ENCODE measurements at places on chromosomes 13 and 19.

DNA sequence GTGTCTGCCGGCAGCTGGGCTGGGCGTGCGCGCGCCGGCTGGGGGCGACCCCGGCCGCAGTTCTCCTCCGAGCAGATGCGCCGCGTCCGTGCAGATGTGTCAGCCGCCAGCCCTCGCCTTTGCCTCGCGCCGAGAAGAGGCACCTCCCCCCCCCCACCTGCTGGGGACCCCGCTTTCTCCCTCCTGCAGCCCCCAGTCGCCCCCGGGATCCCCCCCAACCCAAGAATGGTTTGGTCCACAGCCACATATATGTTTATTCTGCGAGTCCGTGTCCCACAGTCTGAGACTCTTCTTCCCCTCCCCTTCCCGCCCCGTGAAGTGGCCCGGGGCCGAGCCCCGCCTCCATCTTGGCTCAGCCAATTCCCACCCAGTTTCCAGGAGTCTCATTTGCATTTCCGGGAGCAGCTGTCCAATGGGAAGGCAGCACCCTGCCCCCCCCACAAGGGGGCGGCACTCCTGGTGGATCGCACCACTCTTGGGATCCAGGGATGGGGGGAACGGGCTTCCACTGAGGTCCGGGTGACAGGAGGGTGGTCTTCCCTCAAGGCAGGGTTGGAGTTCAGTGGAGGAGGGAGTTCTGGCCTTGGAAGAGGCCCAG lies 8.6 kb downstream of the ISOC2 start:
- no peaks in the 10 kb centered on the region for H3K4me1 ChIP-seq
- no peak overlapping the region for H3K4me3 ChIP-seq
- H3K27me3 ChIP-seq: peaks cover 22% of the 10 kb centered on the region
- peak; percentile 76 for DNase-seq
- no peaks in the 10 kb centered on the region for H3K36me3 ChIP-seq
- H3K27ac ChIP-seq: no peak overlapping the region

- no peak for DNase-seq
- H3K4me3 ChIP-seq: no peak overlapping the region
- H3K27ac ChIP-seq: no peak overlapping the region
- H3K27me3 ChIP-seq: no peaks in the 10 kb centered on the region
- no peaks in the 10 kb centered on the region for H3K36me3 ChIP-seq
- no peaks in the 10 kb centered on the region for H3K4me1 ChIP-seq
Measured at GRCh38 chr19:42370626-42371175, 19.4 kb downstream of the CNFN start.

DNA sequence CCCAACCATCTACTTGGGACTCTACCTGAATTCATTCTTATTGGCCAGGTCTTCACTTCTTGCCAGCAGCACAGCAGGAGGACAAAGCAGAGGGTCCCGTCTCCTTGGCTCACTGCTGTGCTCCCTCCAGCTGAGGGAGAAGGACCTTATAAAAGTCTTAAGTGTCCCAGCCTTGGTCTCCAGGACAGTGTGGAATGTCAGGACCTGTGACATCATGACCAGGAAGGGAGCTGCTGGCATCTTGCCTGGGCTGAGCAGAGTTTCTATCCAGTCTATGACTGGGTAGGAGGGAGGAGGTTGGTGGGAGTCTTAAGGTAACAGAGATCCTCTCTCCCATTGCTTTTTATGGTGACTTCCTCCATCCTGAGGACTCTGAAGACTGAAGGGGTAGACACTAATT lies 56.6 kb upstream of the ANKRD10 start:
- no peaks in the 10 kb centered on the region for H3K27me3 ChIP-seq
- no peaks in the 10 kb centered on the region for H3K4me1 ChIP-seq
- no peak for DNase-seq
- H3K4me3 ChIP-seq: no peak overlapping the region

- DNase-seq: peak; percentile 38
- H3K27me3 ChIP-seq: no peaks in the 10 kb centered on the region
- peak overlapping the region; percentile 54 for H3K27ac ChIP-seq
- 0 out of 2 replicates have a peak overlapping the region, but pooled peaks have one; percentile 31 for H3K4me3 ChIP-seq
- no peaks in the 10 kb centered on the region for H3K36me3 ChIP-seq
- H3K4me1 ChIP-seq: peaks cover 26% of the 10 kb centered on the region
Measured at GRCh38 chr13:97308735-97309429, 86.7 kb downstream of the MBNL2 start.

GRCh38 chr19:12872941-12873890 lies 8.0 kb downstream of the DNASE2 start:
- no peaks in the 10 kb centered on the region for H3K4me1 ChIP-seq
- DNase-seq: peak; percentile 57
- no peaks in the 10 kb centered on the region for H3K36me3 ChIP-seq
- H3K27ac ChIP-seq: no peak overlapping the region
- H3K4me3 ChIP-seq: no peak overlapping the region

DNA sequence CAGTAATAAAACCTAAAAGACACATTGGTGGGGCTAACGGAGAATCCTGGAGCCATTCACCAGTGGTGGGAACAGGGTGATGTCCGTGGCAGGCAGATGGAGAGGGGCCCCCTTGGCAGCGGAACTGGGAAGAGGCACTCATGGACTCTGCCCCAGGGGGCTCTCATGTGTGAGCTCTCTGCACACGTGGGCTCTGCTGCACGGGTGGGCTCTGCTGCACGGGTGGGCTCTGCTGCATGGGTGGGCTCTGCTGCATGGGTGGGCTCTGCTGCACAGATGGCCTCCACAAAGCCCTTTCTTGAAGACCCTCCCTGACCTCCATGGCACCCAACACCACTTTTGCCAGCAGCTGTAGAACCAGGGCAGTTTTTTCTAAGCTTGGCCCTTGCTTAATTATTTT lies 52.3 kb downstream of the PARP4 start:
- H3K4me3 ChIP-seq: no peak overlapping the region
- no peak overlapping the region for H3K27ac ChIP-seq
- DNase-seq: no peak

GRCh38 chr13:110056640-110057039 lies 250.3 kb downstream of the COL4A1 start:
- no peaks in the 10 kb centered on the region for H3K27me3 ChIP-seq
- H3K4me1 ChIP-seq: no peaks in the 10 kb centered on the region
- no peak overlapping the region for H3K27ac ChIP-seq
- no peak overlapping the region for H3K4me3 ChIP-seq
- H3K36me3 ChIP-seq: no peaks in the 10 kb centered on the region

- no peaks in the 10 kb centered on the region for H3K27me3 ChIP-seq
- H3K27ac ChIP-seq: no peak overlapping the region
- H3K4me3 ChIP-seq: no peak overlapping the region
Measured at GRCh38 chr19:48340995-48341394, 15.6 kb downstream of the EMP3 start.

DNA sequence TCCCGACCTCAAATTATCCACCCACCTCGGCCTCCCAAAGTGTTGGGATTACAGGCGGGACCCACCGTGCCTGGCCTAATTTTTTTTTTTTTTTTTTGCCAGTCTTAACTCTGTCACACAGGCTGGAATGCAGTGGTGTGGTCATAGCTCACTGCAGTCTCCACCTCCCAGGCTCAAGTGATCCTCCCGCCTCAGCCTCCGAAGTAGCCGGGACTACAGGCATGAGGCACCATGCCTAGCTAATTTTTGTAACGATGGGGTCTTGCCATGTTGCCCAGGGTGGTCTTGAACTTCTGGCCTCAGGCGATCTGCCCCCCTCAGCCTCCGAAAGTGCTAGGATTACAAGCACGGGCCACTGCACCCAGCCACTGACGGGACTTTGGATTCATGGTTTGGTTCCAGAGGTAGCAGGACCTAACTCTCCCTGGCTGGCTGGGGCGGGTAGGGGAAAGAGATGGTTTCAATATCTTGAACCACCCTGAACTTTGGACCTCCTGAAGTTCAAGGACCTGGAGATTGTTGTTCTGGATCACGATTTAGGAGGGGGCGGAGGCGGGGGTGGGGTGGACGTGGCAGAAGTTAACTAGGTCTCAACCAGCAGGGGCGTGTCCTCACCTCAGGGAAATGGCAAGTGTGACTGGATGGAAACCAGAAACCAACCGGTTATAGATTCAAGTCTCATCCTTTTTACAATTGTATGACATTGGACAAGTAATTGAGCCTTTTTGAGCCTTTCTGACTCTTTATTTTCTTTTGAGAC lies 40.8 kb downstream of the IER2 start:
- H3K4me3 ChIP-seq: no peak overlapping the region
- H3K27ac ChIP-seq: no peak overlapping the region
- no peaks in the 10 kb centered on the region for H3K36me3 ChIP-seq
- no peak for DNase-seq

- H3K27ac ChIP-seq: no peak within 1 kb of the TSS
- no peaks in the 10 kb centered on the region for H3K27me3 ChIP-seq
- H3K36me3 ChIP-seq: no peaks in the 10 kb centered on the region
- no peaks in the 10 kb centered on the region for H3K4me1 ChIP-seq
- peak; percentile 31 for DNase-seq
- no peak within 1 kb of the TSS for H3K4me3 ChIP-seq
Measured at GRCh38 chr19:17405250-17406045, at the start of gene BST2. BST2 (minus strand) TSS chr19:17405630; CDS start chr19:17405575, 55 bp downstream.

- peak overlapping the region; percentile 50 for H3K27ac ChIP-seq
- H3K27me3 ChIP-seq: no peaks in the 10 kb centered on the region
- no peaks in the 10 kb centered on the region for H3K36me3 ChIP-seq
- H3K4me3 ChIP-seq: peak overlapping the region; percentile 93
- DNase-seq: peak; percentile 62
- H3K4me1 ChIP-seq: peaks cover 10% of the 10 kb centered on the region
Measured at GRCh38 chr19:10871711-10872545, 575 bp downstream of the CARM1 start.

- no peaks in the 10 kb centered on the region for H3K27me3 ChIP-seq
- DNase-seq: no peak
- H3K4me1 ChIP-seq: peaks cover 3% of the 10 kb centered on the region
- H3K4me3 ChIP-seq: no peak overlapping the region
Measured at GRCh38 chr13:33158816-33159215, 126.7 kb downstream of the STARD13 start.

DNA sequence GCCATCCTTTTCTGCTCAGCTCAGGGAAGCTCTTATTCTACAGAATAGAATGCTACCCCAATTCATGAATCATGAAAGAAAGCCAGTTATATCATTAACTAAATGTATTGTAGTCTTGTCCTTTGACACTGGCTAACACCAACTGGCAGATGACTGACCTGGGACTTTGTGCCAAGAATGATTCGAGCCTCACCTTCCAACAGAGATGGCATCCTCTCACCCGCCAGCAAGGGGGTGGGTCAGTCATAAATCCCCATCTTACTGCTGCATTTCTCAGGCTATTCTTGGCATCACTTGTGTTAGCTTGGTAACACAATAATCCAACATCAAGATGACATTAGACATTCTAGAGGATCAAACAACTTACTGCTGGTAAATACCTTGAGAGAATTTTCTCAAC lies 1239.8 kb upstream of the MIR17HG start:
- no peak overlapping the region for H3K27ac ChIP-seq
- DNase-seq: no peak
- no peaks in the 10 kb centered on the region for H3K27me3 ChIP-seq
- H3K4me1 ChIP-seq: peaks cover 20% of the 10 kb centered on the region
- no peaks in the 10 kb centered on the region for H3K36me3 ChIP-seq

Data from GM23248 (cell line).